ENCODE measurements at places on chromosomes 13 and 19. TPM values are rescaled to one million over a fixed set of nuclear protein-coding genes. Genes with fewer than 3 reads are reported as not detected.

IGSF23 gene
- not detected for total RNA-seq

DNA sequence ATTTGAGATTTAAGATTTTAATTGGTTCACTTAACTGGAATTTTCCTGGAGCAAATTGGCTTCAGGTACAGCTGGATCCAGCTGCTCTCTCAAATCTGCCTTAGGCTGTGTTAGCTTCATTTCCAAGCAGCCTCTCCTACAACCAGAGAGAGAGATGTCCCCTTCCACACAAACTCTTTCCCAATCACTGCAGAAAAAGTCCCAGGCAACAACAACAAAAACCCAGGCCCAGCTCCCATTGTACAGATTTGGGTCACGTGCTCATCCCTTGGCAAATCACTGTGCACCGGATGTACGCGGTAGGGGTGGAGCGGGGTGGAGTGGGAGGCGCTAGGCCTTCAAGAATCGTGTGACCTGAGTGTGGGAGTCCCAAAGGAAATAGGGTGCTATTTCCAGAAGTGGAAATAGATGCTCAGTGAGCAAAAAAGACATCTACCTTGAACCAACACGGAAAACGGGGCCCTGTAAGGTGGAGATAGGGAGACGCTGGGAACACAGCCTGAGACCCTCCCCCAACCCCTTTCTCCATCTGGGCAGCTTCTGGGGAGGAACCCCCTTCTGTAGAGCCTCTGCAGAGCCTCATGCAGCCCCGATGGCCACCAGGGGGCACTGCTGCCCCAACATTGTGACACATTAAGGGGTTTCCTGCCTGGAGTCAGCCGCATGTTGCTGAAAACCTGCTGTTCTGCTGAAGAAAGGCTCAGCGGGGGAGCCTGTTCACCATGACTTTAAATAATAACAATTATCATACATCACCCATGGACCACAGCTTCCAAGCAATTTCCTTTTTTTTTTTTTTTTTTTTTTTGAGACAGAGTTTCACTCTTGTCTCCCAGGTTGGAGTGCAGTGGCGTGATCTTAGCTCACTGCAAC lies 25.4 kb downstream of the HPN start:
- peak; percentile 88 for DNase-seq

DNA sequence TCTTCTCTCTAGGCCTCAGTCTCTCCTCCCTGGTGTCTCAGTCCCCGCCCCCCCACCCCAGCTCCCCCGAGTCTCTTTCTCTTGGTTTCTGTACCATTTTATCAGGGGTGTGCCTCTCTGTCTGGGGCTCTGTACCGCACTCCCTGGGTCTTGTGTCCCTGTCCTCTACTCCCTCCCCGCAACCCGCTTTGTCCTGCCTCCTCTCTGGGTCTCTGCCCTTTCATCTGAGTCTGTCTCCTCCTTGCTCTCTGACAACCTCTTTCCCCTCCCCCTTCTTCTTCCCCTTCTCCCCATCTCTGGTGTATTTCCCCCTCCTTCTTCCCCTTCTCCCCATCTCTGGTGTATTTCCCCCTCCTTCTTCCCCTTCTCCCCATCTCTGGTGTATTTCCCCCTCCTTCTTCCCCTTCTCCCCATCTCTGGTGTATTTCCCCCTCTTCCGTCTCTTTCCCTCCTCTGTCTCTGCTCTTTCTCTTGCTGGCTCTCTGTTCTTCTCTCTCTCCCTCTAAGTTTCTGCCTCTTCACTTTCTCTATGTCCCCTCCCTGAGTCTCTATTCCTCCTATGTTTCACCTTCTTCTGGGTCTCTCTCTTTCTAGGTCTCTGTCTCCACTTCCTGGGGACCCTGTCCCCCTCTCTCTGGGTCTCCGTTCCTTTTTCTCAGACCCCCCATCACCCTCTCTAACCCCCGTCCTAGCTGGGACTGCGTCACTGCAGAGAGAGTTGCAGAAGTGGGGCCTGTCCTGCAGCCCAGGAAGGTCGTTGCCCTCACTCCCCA lies 2.2 kb upstream of the KCNC3 start:
- DNase-seq: no peak

- no peak for DNase-seq
These were observed 59.0 kb downstream of the NUFIP1 start for GRCh38 chr13:44930280-44930679.

GRCh38 chr13:111202156-111202621 lies 87.1 kb downstream of the ARHGEF7 start:
- DNase-seq: no peak

Measured in activated naive CD8-positive, alpha-beta T cell treated with anti-CD3 and anti-CD28 coated beads for 36 hours (primary cell).